ENCODE measurements at places on chromosomes 4 and X. TPM values are rescaled to one million over a fixed set of nuclear protein-coding genes. Genes with fewer than 3 reads are reported as not detected.

The GUCY1B1 gene
- 0.27 TPM for total RNA-seq

The CXCL10 gene
- total RNA-seq = 3.0 TPM

The GABRA4 gene
- not detected for total RNA-seq

DNA sequence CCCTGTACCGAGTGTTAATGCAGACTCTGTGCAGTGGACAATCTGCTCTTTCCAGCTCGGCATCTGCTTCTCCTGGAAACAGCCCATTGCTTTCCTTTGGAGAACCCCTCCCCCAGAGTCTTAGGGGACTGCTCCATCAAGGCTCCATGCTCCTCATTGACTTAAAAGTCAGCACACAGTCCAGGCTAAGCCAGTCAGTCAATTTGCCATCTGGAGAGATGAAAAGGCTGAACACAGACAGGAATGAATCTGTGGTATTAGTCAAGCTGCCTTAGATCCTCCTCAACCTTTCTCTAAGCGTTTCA is 20.3 kb downstream of the ATP8A1 start:
- DNase-seq = no peak
- no peak overlapping the region for H3K27ac ChIP-seq
- H3K27me3 ChIP-seq = no peaks in the 10 kb centered on the region
- peaks cover 19% of the 10 kb centered on the region for H3K36me3 ChIP-seq
- no peak overlapping the region for H3K4me3 ChIP-seq

GRCh38 chr4:56345458-56345857 is 41.8 kb downstream of the AASDH start:
- DNase-seq = no peak
- H3K36me3 ChIP-seq = peaks cover 13% of the 10 kb centered on the region
- peaks cover 11% of the 10 kb centered on the region for H3K4me1 ChIP-seq

- H3K36me3 ChIP-seq = no peaks in the 10 kb centered on the region
- H3K4me3 ChIP-seq = no peak overlapping the region
- H3K27ac ChIP-seq = no peak overlapping the region
- H3K4me1 ChIP-seq = no peaks in the 10 kb centered on the region
- H3K27me3 ChIP-seq = peaks cover 39% of the 10 kb centered on the region
These were observed 162.8 kb downstream of the FBXO8 start for GRCh38 chr4:174120446-174121295.

DNA sequence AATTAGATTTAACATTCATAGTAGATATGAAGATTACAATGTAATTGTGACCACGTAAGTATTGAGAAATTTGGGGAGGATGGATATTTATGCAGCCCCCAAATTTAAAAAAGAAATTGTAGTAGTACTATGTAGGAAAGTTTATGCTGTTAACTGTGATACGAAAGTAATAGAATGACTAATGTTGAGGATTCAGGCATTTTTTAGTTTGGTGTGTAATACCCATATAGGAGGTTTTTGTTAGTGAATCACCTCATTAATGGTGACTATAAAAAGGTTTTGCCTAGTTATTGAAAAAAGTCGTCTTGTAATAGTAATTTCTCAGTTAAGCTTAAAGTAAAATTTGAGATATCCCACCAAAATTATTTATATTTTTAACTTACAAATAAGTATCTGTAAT is 67.2 kb downstream of the SMARCAD1 start:
- no peak overlapping the region for H3K4me3 ChIP-seq
- DNase-seq = no peak
- peaks cover 4% of the 10 kb centered on the region for H3K4me1 ChIP-seq
- peaks cover 23% of the 10 kb centered on the region for H3K36me3 ChIP-seq
- H3K27ac ChIP-seq = no peak overlapping the region
- H3K27me3 ChIP-seq = no peaks in the 10 kb centered on the region

- H3K4me1 ChIP-seq = no peaks in the 10 kb centered on the region
- peaks cover 15% of the 10 kb centered on the region for H3K36me3 ChIP-seq
- no peak overlapping the region for H3K27ac ChIP-seq
- peaks cover 14% of the 10 kb centered on the region for H3K27me3 ChIP-seq
These were observed 6.0 kb downstream of the RASL11B start for GRCh38 chr4:52868133-52868532.

- H3K36me3 ChIP-seq = no peaks in the 10 kb centered on the region
- no peak for DNase-seq
- no peak overlapping the region for H3K27ac ChIP-seq
These were observed 225.1 kb upstream of the GPC4 start for GRCh38 chrX:133640161-133641015.

GRCh38 chrX:131762802-131763234 is 218.9 kb downstream of the OR13H1 start:
- H3K27me3 ChIP-seq = no peaks in the 10 kb centered on the region
- no peak overlapping the region for H3K4me3 ChIP-seq
- no peak for DNase-seq
- no peaks in the 10 kb centered on the region for H3K4me1 ChIP-seq

- no peak for DNase-seq
- no peak overlapping the region for H3K27ac ChIP-seq
- H3K4me1 ChIP-seq = no peaks in the 10 kb centered on the region
- H3K27me3 ChIP-seq = no peaks in the 10 kb centered on the region
- no peaks in the 10 kb centered on the region for H3K36me3 ChIP-seq
- no peak overlapping the region for H3K4me3 ChIP-seq
These were observed 228.0 kb downstream of the APBB2 start for GRCh38 chr4:40986375-40986774.

GRCh38 chrX:30489323-30489722 is 88.2 kb downstream of the TASL start:
- no peaks in the 10 kb centered on the region for H3K4me1 ChIP-seq
- DNase-seq = no peak
- no peaks in the 10 kb centered on the region for H3K36me3 ChIP-seq
- H3K27me3 ChIP-seq = no peaks in the 10 kb centered on the region
- no peak overlapping the region for H3K4me3 ChIP-seq

Measured in activated naive CD8-positive, alpha-beta T cell treated with anti-CD3 and anti-CD28 coated beads for 36 hours (primary cell).